NCI-H1417 (cell line): ENCODE measurements at places on chromosomes 3 and 15.

DNA sequence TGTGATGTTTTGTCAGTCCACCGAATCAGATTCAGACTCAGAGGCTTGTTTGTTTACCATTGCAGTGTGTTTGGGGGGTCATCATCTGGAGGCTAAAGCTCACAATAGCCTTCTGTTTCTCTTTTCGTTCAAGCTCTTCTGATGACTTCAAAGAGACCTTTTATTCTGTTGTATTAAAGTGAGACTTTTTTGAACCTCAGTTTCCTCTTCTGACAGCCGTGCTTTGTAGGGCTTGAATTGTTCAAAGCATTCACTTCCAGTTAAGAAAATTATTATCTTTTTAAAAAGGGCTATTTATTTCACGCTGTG, 1.3 kb downstream of the PXK start:
- no peak for DNase-seq

DNA sequence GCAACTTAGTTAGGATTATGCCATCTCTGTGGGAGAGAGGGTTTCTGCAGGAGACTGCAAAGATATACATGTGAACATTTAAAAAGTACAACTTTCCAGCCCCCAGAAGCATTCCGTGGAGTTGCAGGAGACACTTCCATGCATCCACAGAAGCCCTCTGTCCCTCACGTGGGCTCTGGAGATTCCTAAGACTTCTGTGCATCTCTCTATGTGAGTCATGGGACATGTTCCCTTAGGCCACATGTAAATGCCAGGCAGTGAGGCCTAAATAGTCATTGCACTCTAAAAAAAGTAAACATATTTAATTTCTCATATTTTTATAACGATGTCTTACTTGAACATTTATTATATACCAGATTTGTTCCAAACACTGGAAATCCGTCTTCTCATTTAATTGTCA, 126.5 kb upstream of the ROPN1 start:
- DNase-seq, result no peak

DNA sequence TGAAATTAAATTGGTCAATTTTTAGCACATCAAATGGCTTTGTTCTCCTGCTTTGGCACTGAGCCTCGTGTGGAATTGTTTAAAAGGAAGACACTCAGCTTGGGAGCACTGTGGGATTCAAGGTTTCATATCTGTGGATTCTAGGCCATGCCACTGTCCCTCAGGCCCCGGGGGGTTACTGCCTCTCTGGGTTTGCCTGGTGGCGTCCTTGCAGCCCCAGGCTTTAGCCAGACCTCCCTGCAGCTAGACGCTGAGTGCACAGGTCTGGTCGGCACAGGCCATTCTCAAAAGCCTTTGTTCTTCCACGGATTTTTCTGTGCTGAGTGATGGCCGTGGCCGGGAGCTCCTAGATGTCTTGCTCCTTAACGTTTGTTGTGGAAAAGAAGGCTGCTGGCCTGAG, 76.2 kb downstream of the CACNA2D3 start:
- no peak for DNase-seq

- no peak for DNase-seq
Observed at GRCh38 chr3:58266577-58266976, 29.0 kb downstream of the ABHD6 start.

DNA sequence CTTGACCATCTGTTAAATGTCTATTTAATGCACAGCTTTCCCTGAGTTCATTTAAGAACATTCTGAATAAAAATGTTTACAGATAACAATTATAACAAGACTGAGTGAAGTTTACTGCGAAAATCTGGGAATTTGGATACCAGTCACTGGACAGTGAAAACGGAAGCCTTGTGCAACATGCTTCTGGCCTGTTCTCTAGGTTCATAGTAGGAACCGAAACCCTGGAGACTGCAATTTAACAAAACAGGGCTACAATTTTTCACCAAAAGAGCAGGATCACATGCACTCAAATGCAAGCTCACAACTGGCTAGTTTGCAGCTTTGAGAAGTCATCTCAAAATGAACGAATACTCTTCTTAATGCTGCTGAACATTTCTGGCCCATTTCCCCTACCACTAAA, 435.9 kb downstream of the NR2F2 start:
- no peak for DNase-seq

GRCh38 chr3:183644244-183644643, 8.8 kb downstream of the KLHL24 start:
- DNase-seq, result no peak

DNA sequence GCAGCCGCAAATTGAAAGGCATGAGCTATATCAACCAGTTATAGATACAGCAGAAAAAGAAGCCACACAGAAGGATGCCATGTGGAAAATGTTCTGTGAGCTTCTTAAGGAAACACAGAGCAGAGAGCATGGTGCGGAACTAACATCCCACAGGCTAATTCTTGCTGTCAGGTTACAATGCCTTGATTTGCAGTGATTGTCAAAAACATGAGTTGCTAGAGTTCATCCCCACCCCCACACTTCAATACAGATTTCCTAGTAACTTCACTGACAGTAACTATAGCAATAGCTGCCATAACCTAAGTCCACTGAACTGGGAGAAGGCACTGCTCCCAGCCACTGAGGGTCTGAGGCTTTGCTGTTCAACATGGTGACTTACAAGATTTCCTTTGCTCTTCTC, 821.6 kb downstream of the SQOR start:
- DNase-seq, result no peak

- DNase-seq, result no peak
Observed at GRCh38 chr3:160458151-160458550, 8.6 kb upstream of the TRIM59 start.

DNA sequence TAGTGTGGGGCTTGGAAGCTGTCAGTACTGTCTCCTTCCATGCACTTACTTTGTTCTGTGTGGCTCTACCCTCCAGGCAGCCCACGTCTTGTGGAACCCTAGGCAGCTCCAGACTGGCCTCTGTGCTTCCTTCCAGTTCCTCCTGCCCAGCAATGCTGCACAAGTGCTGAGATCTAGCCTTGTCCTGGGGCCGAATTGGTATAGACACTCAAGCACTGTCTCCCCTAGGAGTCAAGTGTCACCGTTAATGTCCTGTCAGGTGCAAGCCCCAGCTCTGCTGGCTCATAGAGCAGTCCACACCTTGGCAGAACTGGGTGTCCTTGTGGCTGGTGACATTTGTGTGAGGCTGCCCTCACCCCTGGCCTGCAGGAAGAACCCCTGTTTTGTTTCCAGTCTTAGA, 130.1 kb downstream of the EEFSEC start:
- no peak for DNase-seq

DNA sequence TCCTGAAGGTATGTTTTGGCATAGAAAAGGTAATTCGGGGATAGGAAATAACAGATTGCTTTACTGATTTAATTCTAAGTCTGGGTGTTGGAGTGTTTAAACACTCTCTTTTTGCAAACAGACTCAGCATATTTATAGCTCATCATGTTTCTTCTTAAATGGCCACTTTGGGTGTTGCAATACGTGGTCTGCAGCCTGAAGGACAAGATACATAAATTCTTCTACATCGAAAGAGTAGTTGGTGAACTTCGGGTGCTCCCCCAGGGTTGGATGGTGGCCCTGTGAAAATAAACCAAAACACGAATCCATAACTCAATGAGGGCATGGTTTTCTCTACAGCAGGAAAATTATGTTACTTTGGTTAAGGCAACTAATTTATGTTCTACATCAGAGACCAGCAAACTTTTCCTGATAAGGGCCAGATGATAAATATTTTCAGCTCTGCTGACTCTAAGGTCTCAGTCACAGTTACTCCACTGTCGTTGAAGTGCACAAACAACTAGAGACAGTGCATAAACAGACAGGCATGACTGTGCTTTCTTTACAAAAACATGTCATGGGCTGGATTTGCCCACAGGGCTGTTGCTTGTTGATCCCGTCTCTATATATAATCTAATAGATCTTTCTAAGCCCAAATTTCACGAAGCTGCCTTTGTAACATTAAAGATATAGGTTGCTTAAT, 35.9 kb downstream of the EOGT start:
- DNase-seq, result no peak

GRCh38 chr15:89781055-89781454, 4.9 kb downstream of the MESP2 start:
- no peak for DNase-seq

DNA sequence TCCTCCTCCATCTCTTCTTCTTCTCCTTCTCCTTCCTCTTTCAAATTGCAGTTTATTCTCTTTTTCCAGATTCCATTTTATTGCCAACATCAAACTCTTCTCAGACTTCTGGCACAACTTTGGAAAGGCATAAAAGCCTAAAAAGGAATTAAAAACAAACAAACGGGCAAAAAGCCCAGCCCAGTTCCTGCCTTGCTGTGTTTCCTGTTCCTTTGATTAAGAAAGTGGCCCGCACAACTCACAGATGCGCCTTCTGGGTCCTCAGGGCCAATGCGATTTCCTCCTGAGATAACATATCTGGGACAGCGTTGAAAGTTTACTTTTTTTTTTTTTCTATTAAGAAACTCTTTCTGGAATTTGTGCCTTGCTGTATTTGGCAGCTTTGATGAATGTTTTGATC, 158.7 kb upstream of the UBE3A start:
- DNase-seq, result no peak

DNA sequence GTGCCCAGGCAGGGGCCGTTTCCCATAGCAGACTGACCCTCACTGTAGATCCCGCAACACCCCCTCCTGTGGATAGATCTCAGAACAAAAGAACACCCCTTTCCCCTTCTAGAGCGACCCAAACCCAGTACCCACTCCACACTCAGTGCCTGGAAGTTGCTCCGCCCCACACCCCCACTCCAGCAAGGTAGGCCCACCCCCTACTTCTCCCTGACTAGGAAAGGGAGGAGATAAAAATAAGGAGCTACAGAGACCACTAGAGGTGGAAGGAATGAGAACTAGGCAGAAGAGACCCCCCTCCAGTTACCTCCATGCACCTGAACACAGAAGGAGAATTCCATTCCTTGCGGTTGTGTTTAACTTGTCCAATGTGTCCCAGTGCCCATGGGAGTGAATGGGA, 30.2 kb upstream of the PARL start:
- DNase-seq, result no peak

- no peak for DNase-seq
Observed at GRCh38 chr3:125141596-125142419, 70.7 kb downstream of the SLC12A8 start.

DNA sequence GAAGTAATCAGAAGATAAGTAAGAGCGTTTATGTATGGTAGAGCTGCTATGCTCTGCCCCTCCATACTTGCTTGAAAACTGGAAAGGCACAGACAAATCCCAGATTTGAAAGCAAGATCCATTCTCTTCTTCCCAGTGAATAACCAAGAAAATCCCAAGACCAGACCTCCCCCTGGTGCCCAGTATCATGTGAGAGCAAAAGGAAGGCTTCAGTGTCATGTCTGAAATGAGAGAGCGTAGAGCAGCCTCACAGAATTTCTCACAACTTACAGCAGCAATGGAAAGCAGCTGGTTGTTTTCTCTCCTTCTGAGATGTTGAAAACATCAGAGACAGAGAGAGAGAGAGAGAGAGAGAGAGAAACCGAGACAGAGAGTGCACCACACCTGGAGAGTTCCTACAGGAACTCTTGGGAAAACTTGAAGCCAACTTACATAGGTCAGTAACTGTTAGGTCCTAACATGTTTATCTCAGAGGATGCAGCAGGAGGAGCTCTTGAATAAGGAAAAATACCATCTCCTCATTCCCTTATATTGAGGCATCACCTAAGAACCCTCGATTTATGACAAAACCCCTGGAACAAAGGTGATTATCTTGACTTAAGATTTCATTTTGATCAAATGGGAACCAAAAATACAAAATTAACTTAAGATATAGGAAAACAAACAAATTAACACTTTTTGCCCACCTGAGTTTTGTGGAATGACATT, 273.3 kb downstream of the NSUN3 start:
- DNase-seq, result peak; percentile 1

GRCh38 chr3:41985018-41985417, 23.1 kb upstream of the ULK4 start:
- DNase-seq, result no peak

- DNase-seq, result no peak
Observed at GRCh38 chr3:168850109-168850508, 754.4 kb upstream of the GOLIM4 start.

- DNase-seq, result peak; percentile 93
Observed at GRCh38 chr15:92817339-92817886, 82.7 kb upstream of the CHD2 start.

DNA sequence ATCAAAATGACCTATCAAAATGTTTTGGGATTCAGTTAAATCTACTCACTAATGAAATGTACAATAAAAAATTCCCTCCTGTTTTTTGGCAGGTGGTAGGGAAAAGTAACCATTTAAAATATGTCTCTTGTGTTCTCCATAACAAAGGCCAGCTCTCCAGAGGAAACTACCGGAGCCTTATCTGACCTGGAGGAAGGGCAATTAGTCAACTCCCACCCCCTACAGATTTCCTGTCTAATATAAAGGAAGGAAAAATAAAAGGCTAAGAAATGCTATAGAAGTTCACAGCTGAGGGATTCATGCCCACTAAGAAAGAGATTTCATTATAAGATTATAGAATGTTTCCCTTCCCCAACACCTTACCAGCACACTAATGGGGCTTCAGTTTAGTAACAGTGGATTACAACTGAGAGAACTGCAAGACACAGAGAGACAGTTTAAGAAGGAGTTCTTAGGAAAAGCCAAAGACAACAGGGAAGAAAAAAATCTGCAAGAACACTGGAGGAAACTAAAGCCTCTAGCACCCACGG, 376.5 kb upstream of the KCNMB2 start:
- DNase-seq, result no peak

DNA sequence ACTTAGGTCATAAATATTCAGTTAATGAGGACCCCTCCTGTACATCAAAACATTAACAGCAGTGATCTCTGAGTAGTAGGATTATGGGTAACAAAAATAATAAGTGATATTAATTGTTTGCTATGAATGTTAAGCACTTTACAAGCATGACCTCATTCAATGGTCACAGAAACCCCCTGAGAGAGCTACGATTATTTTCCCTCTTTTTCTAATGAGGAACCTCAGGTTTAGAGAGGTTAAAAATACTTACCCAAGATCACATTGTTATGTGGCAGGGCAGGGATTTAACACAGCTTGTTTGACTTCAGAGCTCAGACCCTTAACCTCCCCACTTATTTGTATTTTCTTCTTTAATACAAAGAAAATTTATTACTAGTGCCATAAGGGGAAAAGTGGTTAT, 228.2 kb downstream of the TBL1XR1 start:
- no peak for DNase-seq

- DNase-seq, result no peak
Observed at GRCh38 chr3:130820976-130821375, 72.9 kb upstream of the ATP2C1 start.

DNA sequence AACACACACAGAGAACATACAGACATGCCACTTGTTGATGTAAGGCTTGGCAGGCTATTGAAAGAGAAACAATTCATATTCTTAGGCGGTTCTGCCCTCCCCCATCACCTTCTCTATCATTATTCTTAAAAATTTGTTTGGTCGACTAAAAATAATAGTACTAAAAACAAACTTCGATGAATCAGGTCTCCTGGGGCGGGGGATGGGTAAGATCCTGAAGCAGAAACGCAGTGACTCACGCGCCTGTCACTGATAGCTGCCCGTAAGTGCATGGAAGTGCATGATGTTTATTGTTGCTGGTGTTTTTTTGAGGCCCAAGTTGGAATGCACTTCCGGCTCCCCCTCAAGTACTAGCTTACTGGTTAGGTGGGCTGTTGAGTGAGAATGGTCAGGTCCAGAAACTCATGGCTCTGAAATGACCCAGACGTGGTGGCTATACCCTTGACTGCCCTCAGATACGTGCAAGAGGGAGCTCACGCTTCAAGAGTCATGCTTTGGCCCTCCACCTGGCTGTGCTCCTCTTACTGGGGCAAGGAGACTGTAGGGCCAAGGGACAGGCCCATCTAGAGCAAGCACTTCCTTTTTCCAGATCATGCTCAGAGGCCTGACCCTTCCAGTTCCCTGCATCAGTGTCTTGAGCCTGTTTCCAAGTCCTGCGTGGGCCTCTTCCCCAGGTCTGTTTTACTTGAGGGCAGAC, 10.9 kb downstream of the SMAD3 start:
- DNase-seq, result no peak
